ENCODE measurements at places on chromosomes 6 and 20. TPM values are rescaled to one million over a fixed set of nuclear protein-coding genes. Genes with fewer than 3 reads are reported as not detected.

DNA sequence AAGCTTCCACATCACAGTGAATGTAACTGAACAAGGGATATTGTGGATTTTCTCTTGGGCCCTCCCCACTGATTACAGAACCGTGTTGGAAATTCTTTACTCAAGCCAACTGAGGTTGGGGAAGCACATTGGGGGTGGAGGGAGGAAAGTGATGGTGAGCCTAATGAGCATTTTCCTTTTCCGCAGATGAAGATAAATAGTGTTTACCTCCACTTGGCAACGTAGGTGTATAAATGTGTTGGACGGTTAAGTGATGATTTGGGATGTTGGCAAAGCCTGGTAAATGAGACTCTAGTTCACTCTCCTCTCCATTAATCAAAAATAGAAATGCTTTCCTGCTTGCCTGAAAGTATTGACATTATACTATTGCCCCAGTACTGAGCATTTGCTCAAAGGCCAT lies 27.1 kb upstream of the NRN1 start:
- DNase-seq: no peak

- DNase-seq: no peak
Observed at GRCh38 chr6:125117818-125118217, 35.8 kb upstream of the TPD52L1 start.

The GPR63 gene
- total RNA-seq: 1.3 TPM

DNA sequence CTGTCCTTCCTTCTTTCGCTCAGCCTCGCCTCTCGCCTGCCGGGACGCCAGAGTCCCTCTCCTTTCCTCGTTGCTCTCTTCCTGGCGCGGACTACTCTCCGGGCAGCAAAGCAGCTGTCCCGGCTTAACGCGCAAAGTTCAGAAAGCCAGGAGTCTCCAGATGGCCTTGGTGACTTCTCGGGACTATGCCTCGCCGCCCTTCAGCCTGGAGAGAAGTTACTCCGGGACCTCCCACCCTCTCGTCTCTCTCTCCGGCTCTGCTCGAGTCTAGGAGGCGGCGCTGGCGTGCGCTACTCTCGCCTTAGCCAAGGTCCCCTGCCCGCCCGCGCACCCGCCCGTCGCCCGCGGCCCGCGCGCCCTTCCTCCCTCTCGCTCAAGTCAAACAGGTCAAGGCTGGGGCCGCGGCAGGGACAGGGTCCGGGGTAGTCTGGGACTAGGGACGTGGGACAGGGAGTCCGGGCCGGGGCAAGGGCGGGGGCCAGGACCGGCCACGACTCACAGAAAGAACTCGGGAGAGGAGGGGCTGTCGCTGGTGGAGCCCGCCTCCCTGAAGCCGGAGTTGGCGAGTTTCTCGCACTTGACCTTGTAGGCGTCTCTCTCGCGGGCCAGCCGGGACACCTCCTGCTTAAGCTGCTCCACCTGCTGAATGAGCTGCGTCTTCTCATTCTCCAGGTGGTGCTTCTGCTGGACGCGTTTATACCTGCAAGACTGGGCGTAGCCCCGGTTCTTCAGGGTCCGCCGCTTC lies 1.5 kb downstream of the MAFB start:
- no peak for DNase-seq

DNA sequence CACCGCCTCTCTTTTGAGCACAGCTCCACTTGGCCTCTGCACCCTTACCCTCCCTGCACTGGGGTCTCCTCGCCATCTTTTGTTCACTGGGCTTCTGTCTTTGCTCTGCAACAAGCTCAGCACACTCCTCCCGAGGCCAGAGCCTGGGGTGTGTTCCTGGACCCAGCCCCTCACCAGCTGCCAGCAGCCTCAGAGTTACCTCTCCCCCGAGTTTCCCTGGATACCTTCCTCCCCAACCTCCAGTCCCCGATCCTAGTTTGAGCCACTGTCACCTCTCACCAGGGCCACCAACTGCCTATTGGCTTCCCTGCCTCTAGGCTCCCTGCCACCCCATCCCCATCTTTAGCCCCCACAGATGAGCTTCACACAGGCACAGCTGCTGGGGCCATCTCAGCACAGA lies 12.3 kb downstream of the CYP21A2 start:
- DNase-seq: no peak

The LRRN4 gene
- total RNA-seq: 2.6 TPM
